ENCODE measurements at places on chromosomes 1 and 21. TPM values are rescaled to one million over a fixed set of nuclear protein-coding genes. Genes with fewer than 3 reads are reported as not detected.

Gene DDOST
- 257 TPM for total RNA-seq

Gene PEAR1
- not detected for total RNA-seq

Gene SPRR2G
- not detected for total RNA-seq

Gene NKAIN1
- 0.77 TPM for total RNA-seq

Gene CFHR5
- total RNA-seq: not detected

Gene CRYBG2
- total RNA-seq: not detected

Gene BEND5
- total RNA-seq: not detected

Gene ELOVL1
- 43.4 TPM for total RNA-seq

Gene HEYL
- 0.15 TPM for total RNA-seq

Gene DYNLT4
- 0.34 TPM for total RNA-seq

Gene GPATCH2
- 20.6 TPM for total RNA-seq

Gene GON4L
- 31.6 TPM for total RNA-seq

Gene AMY2A
- total RNA-seq: not detected

Gene OPRD1
- not detected for total RNA-seq

Gene ZNF124
- total RNA-seq: 28.7 TPM

Gene TMEM61
- not detected for total RNA-seq

Gene LCE2A
- not detected for total RNA-seq

Gene SLAMF6
- total RNA-seq: not detected

Gene OPTC
- total RNA-seq: not detected

Gene CLDN14
- not detected for total RNA-seq

Gene FCGR2B
- total RNA-seq: 0.67 TPM

Gene LRRC52
- total RNA-seq: not detected

Gene PLXNA2
- total RNA-seq: 0.15 TPM

Gene LCE3D
- not detected for total RNA-seq

Gene GBP2
- total RNA-seq: 14.5 TPM

Gene SMIM11
- 6.9 TPM for total RNA-seq

Gene NMNAT1
- total RNA-seq: 10.5 TPM

Gene KCNQ4
- under 0.01 TPM for total RNA-seq

Gene PLPPR4
- 2.0 TPM for total RNA-seq

Gene LSS
- 88.4 TPM for total RNA-seq

Gene PADI4
- not detected for total RNA-seq
